Hematopoietic multipotent progenitor cell treated with erythropoietin and hydrocortisone succinate and interleukin-3 and kit ligand, for 8 days (in vitro differentiated cells): ENCODE measurements at places on chromosomes 1 and 21.

DNA sequence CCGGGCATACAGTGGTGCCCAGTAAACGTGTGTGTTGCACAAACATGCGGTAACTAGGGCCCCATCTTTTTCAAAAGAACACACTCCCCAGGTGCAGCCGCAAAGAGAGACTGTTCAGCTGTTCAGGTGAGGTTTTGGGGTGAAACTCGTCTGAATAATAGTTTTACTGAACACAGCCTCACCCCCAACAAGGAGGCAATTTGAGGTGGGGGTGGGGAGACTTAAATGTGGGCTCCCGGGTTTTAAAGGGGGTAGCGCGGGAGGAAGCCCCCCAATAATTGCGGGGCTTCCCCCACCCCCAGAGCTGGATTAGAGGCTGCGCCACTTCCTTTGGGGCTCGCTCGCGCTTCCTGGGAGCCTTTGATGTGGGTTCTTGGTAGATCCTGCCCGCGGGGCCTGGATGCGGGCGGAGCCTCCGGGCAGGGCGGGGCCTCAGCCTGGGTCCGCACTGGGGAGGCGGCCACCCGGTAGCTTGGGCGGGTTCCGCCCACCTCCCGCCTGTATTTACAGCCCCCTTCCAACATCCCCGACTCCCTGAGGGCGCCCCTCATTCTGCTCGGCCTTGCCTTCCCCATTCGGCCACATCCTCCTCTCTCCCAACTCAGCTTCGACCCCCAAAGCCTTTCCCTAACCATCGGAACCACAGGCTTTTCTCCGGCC lies 6.4 kb upstream of the EPHA2 start:
- no peak for DNase-seq

DNA sequence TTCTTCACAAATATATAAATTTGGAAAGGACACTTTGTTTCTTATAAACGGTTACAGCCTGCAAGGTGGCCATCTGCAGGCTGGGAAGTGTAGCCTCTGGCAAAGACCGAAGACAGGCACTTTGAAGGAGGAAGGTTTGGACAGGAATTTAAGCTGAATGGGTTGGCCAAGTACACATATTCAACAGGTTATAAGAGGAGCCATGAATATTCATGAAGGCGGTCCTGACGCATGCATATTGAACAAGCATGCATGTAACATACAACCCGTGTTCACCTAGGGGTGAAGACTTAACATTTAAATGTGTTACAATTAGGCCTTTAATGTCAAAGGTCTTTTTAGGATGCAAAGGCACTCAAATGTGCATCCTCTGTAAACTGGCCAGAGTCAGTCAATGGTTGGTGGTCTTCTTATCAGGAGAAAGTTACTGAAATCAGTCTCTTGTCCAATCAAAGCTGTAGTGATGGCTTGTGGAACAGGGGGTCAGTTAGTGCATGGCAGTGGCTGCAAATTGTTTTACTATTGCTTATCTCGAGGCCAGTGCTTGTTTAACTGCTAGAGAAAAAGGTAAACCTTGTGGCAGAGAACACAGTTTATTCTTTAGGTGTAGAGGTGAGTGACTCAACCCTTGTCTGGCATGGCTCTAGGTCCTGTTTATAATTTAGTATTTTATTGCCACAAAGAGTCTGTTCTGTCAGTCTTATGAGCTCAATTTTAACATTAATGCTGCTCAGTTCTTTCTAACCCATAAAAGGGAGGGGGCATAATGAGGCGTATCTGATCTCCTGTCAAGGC lies 70.3 kb upstream of the F3 start:
- DNase-seq, result no peak

DNA sequence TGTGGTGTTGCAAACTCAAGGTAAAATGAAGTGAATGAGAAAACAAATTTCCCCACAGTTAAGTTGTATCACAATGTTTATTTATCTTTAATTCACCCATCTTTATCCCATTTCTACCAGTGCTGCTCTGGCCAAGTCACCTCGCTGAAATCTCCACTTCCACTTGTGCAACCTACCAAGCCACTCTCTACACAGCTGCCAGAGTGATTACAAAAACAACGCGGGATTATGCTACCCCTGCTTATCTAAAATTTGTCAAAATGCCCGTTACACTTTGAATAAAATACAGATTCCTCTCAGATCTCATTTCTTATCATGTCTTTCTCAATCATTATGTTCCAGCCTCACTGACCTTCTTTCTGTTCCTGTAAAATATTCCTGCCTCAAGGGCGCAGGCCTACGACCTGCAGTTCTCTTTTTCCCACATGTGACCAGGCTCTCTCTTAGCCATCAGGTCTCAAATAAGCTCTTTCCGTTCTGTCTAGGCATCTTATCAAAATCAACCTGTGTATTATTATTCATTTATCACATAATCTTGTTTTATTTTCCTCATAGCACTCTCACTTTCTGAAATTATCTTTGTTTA lies 95.6 kb downstream of the NTMT2 start:
- DNase-seq, result no peak

- no peak for DNase-seq
Measured at GRCh38 chr1:114154963-114155322, 1.3 kb upstream of the SYT6 start.

- DNase-seq, result peak; percentile 96
Measured at GRCh38 chr1:95072532-95073419, at the start of gene ALG14. Gene ALG14 (minus strand): TSS chr1:95072951. CDS start chr1:95072898, 53 bp downstream.

DNA sequence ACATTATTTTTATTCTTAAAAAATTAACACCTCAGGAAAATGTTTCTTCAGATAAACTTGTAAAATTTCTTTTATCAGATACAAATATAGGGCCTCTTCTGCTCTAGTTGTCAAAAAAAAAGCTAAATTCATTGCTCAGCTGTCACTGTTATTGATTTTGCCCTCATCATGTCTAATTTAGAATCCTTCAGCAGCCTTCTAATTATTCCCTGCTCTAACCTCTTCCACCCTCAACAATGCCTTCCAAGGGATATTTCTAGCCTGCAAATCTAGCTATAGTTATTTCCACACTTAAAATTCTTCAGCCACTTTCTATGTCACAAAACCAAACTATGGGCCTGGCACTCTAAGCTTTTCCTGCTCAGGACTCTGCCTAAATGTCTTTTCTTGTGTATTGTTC lies 25.2 kb downstream of the PDE4B start:
- no peak for DNase-seq

DNA sequence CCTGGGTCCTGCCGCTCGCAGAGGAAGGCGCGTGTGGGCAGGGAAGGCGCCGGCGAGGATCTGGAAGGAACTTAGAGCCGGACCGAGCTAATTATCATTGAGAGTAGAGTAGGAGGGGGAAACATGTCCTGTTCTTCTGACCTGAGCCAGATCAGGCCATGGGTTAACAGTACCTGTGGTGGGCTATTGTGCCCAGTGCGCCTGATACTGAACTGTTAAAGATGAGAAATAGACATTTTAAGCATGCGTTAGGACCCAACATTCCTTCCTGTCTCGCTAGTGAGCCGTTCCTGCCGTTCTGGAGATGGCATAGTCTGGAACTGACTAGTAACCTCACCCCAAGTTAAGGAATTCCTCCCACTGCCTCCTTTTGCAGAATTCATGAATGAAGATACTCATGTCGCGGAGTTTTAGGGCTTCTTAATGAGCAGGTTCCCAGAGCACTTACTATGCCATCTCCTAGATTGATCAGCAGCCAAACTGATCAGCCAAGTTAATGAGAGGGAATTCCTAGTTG lies 870 bp downstream of the STRIP1 start:
- DNase-seq, result no peak

GRCh38 chr1:24636661-24637357 lies 6.3 kb upstream of the SRRM1 start:
- DNase-seq, result no peak

DNA sequence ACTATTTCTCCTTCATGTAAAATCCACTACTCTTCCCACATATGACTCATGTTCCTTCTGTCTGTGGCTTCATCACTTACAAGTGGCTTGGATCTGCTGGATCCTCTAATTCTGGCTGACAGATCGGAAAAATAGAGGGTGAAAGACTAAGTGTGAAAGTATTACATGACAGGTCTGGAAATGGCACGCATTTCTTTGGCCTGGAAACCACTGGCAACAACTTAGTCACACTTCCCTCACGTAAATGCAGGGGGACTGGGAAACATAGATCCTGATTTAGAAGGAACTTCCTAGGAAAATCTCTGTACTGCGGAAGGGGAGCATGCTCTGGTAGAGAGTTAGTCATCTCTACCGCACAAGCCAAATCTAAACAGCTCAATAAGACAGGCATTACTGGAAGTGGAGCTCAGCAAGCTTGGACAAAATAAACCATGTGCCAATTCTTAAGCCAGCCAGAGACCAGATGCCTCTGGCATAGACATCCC lies 305.4 kb upstream of the PTBP2 start:
- DNase-seq, result no peak

DNA sequence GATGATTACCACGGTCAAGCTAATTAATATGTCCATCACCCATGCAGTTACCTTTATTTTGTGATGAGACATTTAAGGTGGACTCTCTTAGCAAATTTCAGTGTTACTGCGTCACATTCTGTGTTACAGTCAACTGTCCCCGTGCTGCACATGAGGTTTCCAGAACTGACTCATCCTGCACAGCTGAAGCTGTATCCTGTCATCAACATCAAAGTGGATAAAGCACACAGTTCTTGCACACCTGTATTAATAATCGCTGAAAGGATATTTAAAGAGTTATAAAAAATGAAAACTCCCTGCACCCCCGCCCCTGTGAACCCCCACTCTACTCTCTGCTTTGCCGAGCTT lies 3.4 kb upstream of the KRTAP10-5 start:
- DNase-seq, result no peak

DNA sequence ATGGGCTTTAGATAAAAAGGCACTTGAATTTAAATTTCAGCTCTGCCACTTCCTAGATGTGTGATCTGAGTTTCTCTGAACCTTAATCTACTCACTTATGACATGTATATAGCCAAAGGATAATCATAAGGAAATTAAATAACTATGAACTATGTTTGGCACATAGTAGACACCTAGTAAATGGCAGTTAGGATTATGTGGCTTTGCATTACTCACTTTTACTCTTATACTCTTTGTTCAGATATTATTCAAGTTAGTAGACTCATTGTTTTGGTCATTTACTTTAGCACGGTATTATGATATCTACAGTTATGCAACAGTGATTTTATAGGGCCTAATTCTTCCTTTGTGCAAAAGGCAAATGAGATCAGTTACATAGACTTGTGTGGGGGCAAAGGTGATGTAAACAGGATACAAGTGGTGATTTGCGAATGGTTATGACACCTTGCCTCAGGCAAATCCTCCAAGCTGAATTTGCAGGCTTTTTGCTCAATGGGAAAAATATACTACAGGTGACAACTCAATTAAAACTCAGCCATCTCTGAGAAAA lies 297.2 kb upstream of the PBX1 start:
- no peak for DNase-seq

DNA sequence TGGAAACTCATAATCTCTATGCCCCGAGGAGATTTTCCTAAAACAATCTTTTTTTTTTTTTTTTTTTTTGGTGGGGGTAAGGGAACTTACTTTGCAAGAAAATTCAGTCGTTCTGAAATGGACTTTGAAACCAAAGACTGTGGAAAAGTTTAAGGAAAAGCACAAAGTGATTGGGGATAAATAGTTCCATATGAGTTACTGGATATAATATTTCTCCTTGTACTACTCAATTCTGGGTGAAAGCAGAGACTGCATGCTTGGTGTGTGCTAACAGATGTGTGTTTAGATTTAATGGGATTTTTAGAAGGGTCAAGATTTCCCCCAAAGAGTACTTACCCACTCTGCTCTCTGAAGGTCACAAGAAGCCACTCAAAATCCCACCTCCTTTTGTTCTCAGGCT lies 204.9 kb upstream of the USP24 start:
- no peak for DNase-seq

- no peak for DNase-seq
Measured at GRCh38 chr1:15178571-15179484, 25.3 kb downstream of the TMEM51 start.

GRCh38 chr1:42935313-42935895 lies 23.3 kb downstream of the SLC2A1 start:
- no peak for DNase-seq

GRCh38 chr1:181033128-181033798 lies 520 bp upstream of the MR1 start:
- DNase-seq, result peak; percentile 71

DNA sequence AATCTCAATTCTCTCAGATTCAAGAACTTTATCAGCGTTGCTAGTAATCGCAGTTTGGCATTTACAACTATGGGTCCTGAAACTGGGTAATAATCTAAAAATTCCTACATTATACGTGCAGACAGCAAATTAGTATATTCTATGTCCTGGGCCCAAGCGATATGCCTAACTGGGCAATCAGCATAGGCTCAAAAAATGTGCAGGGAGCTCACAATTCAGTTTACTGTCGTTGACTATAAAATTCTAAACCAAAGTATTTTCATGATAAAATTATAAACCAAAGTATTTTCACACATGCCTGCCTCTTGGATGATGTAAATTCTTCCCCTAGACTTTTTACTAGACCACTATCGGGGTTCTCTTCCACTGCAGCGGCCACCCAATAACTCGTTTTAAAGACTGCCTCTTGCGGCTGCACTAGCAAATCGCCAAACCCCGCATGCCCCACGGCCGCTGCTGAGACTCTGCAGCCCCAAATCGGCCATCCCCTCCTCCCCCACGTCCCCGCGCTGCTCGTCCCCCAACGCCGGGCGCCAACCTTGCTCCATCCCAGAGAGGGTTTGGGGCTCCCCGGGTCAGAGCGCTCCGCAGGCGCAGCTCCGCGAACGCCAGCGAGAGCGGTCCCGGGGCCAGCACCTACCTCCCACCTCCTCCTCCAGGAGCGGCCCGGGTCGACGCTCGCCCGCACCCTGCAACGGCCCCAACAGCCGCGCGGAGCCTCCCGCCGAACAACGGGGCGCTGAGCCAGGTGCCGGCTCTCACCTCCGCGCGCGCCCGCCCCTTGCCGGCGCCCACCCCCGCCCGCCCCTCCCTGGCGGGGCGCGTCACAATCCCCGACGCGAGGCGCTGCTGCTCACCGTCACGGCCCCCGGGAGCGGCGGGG lies 506 bp downstream of the SSX2IP start:
- DNase-seq, result peak; percentile 73

DNA sequence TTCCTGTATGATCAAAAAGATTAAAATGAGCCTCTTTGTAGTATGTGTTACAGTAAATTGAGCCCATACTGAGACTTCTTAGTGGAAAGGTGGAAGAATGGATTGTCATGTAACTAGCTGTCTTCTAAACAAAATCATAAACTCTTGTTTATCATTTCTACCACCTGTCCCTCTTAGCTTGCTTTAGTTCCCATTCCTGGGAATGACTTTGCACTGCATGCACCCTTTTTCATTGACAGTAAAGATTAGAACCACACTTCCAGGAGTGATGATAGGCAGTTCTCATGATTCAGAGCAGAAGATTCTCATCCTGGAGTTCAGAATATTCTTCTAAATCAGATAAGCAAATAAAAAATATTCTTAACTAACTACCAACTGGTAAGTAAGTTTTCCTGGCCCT lies 28.0 kb downstream of the DENND2D start:
- DNase-seq, result no peak
